ENCODE measurements at places on chromosomes 3 and 15.

DNA sequence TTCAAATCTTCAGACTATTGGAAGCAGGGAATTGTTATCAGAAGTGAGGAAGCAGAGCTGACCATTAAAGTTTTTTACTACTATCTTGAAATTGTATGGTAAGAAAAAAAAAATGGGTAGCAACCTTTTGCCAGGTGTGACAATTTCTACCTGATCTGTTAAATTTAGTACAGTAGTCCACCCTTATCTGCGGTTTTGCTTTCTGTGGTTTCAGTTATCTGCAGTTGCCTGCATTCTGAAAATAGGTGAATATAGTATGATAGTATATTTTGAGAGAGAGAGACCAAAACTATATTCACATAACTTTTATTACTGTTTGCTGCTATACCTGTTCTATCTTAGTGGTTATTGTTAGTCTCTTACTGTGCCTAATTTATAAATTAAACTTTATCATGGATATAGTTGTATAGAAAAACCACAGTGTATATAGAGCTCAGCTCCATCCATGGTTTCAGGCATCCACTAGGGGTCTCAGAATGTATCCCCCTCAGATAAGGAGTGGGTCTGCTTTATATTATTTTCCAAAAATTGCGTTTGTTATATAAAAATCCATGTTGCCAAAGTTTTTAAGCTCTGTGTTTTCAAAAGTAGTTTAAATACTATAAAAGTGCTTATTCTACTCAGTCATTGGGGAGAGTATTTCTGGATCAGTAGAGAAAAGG lies 69.9 kb downstream of the PTPRG start:
- no peak for DNase-seq

DNA sequence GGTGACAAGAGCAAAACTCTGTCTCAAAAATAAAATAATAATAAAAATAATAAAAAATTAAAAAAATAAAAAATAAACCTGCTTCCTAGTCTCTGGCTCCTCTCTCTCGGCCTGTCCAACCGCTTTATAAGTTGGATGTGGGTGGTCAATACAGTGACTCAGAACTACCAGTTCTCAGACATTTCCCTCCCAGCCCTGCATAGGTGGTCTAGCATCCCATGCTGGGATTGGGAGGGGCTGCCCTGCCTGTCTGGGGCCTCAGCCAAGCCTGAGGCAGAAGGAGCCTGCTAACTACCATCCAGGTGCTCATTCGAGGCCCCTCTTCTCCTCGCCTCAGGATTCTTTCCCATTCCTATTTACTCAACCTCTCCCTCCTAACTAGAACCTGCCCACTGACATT lies 33.3 kb upstream of the BLM start:
- DNase-seq: no peak

- DNase-seq: peak; percentile 80
Measured at GRCh38 chr15:43776718-43777266, at the start of gene ELL3. Gene ELL3 (minus strand): TSS chr15:43776966. CDS start chr15:43776901, 65 bp downstream.

- DNase-seq: no peak
Measured at GRCh38 chr15:83588441-83588840, 65.5 kb upstream of the ADAMTSL3 start.

GRCh38 chr3:149417174-149417573 lies 39.7 kb upstream of the TM4SF1 start:
- no peak for DNase-seq

All from CD4-positive, alpha-beta T cell treated with Interleukin-12 subunit alpha and Interleukin-12 subunit beta, for 1 hour (primary cell).